ENCODE measurements at places on chromosomes 13 and 19. TPM values are rescaled to one million over a fixed set of nuclear protein-coding genes. Genes with fewer than 3 reads are reported as not detected.

The MBD3L3 gene
- total RNA-seq = not detected

The KIR3DL1 gene
- not detected for total RNA-seq

GRCh38 chr19:32475141-32476031 lies 69.8 kb downstream of the DPY19L3 start:
- no peaks in the 10 kb centered on the region for H3K4me1 ChIP-seq
- no peak for DNase-seq

The CEACAM7 gene
- 1.3 TPM for total RNA-seq

GRCh38 chr13:73591861-73592260 lies 533.1 kb downstream of the KLF5 start:
- DNase-seq = no peak
- H3K27ac ChIP-seq = no peak overlapping the region
- H3K4me1 ChIP-seq = no peaks in the 10 kb centered on the region
- no peak overlapping the region for H3K4me3 ChIP-seq

The MKNK2 gene
- total RNA-seq = 192 TPM

DNA sequence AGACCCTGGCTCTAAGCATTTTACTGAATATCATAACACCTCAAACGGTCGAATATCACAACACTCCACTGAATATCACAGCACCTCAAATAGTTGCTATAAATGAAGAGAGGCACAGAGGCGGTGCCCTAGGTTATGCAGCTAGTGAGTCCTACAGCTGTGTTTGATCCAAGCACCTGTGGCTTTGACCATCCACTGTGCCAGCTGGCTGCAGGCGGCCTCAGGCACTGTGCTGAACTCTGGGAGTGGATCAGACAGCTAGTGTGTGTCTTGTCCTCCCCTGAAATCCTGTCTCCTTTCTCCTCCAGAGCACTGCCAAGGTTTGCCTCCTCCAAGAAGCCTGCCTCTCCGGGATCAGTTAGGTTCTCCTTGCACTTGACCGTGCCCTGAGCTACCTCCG lies 7.3 kb downstream of the NOSIP start:
- no peak overlapping the region for H3K27ac ChIP-seq
- no peak for DNase-seq
- peaks cover 47% of the 10 kb centered on the region for H3K4me1 ChIP-seq
- H3K36me3 ChIP-seq = peaks cover 11% of the 10 kb centered on the region

The POU2F2 gene
- 14.8 TPM for total RNA-seq

DNA sequence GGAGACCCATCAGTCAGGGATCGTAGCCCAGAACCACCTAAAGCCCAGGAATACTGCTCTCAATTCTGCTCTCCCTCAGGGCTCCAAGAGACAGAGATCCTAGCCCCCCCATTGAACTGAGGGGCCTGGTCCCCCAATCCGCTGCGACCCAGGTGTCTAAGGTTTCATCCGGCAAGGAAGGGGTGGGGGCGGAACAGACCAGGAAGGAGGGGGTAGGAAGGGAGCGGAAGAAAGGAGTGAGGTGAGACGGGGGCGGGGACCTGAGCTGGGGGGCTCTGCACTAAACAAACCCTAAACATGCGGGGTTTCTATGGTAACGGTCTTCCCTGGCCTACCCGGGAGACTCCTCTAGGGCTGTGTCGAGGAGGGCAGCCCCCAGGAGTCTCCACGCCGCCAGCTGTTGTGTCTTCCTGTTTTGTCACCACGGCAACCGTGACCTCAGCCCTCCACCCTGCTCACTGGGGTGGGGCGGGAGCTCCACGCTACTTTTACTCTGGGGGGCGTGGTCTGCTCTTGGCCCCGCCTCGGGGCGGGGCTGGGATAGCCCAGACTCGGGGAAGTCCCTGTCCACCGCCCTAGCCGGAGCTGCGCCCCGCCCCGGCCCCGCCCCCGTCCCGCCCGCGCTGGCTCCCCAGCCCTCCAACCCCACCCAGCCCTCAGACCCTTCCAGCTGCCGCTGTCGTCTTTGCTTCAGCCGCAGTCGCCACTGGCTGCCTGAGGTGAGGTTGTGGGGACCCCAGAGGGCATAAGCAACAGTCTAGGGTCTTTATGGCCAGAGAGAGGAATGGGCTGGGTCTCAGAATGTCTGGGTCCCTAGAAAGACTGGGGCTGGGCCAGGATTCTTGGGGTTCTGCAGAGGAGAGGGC lies at the start of gene MYADM:
Gene MYADM (plus strand): TSS at position 659 of the 866 bp plus-strand sequence. CDS start 5,647 bp downstream, outside the sequence.
- peak within 1 kb of the TSS; percentile 94 for H3K27ac ChIP-seq
- no peaks in the 10 kb centered on the region for H3K27me3 ChIP-seq
- H3K4me3 ChIP-seq = peak within 1 kb of the TSS; percentile 95

GRCh38 chr19:29819986-29820385 lies 8.2 kb downstream of the CCNE1 start:
- DNase-seq = no peak
- H3K27ac ChIP-seq = no peak overlapping the region
- H3K4me3 ChIP-seq = no peak overlapping the region
- H3K36me3 ChIP-seq = peaks cover 32% of the 10 kb centered on the region
- no peaks in the 10 kb centered on the region for H3K27me3 ChIP-seq
- no peaks in the 10 kb centered on the region for H3K4me1 ChIP-seq

DNA sequence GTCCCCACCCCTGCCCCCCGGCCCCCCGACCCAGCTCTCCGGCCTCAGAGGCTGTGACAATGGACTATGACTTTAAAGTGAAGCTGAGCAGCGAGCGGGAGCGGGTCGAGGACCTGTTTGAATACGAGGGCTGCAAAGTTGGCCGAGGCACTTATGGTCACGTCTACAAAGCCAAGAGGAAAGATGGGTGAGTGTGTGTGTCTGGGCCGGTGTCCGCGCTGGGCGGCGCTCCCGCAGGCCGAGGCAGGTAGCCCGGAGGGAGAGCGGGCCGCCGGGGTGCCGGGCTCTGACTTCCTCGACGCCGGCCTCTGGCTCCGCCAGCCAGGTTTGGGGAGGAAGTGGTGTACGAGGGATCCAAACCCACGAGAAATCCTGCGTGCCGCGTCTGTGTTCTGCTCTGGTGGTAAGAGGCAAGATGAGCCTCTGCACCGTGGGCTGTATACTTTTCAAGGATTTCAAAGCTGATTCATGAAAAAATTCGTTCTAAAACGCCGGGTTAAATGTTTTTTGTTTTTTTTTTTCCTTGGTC lies 718 bp downstream of the CDK8 start:
- H3K36me3 ChIP-seq = no peaks in the 10 kb centered on the region
- peak overlapping the region; percentile 93 for H3K27ac ChIP-seq
- DNase-seq = peak; percentile 80
- H3K4me3 ChIP-seq = peak overlapping the region; percentile 83
- no peaks in the 10 kb centered on the region for H3K27me3 ChIP-seq
- H3K4me1 ChIP-seq = peaks cover 41% of the 10 kb centered on the region

GRCh38 chr19:44131955-44132354 lies 9.4 kb upstream of the ZNF234 start:
- no peak overlapping the region for H3K4me3 ChIP-seq
- no peaks in the 10 kb centered on the region for H3K4me1 ChIP-seq
- no peaks in the 10 kb centered on the region for H3K27me3 ChIP-seq
- peaks cover 31% of the 10 kb centered on the region for H3K36me3 ChIP-seq
- no peak for DNase-seq

DNA sequence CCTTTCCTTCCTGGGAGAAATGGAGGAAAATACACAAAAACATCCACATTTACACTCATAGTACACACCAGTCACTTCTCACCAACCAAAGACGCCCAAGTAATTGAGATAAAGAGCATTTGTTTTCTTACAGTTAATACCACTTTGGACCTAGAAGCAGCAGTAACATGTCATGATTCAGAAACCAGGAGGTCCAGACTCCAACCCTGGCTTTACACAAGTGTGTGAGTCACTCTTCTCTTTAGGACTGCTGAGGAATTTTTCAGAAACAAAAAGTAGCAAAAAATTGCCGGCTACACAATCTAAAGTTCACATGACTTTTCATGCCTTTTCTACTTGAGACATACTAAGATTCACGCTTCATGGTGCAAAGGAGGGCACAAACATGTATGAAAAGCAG lies 42.1 kb downstream of the TUBGCP3 start:
- peak overlapping the region; percentile 13 for H3K27ac ChIP-seq
- peaks cover 61% of the 10 kb centered on the region for H3K36me3 ChIP-seq
- no peak for DNase-seq
- H3K4me1 ChIP-seq = no peaks in the 10 kb centered on the region

DNA sequence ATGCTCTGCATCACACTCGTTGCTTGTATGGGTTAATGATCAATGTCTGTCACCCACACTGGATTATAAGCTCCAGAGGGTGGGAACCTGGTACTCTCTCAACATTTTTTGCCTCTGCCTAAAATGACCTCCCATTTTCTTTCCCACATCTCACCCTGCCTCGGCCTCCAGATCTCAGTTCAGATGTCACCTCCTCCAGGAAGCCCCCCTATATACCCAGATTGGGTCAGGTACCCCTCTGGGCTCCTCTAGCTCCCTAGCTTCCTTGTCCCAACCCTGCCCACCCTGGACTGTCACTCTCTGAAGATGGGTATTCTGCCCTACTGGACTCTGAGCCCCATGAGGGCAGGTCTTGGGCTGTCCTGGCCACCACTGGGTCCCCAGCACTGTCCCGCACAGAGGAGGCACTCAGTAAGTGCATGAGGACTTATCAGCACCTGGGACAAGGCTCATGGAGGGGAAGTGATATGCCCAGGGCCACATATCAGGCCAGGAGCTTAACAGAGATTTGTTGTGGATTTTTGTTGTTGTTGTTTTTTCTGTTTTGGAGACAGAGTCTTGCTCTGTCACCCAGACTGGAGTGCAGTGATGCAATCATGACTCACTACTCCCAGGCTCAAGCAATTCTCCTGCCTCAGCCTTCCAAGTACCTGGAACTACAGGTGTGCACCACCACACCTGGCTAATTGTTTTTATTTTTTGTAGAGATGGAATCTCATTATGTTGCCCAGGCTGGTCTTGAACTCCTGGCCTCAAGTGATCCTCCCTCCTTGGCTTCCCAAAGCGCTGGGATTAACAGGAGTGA lies 23.8 kb downstream of the PRKD2 start:
- no peaks in the 10 kb centered on the region for H3K27me3 ChIP-seq
- peaks cover 15% of the 10 kb centered on the region for H3K4me1 ChIP-seq
- H3K36me3 ChIP-seq = peaks cover 98% of the 10 kb centered on the region
- DNase-seq = no peak
- H3K27ac ChIP-seq = no peak overlapping the region
- H3K4me3 ChIP-seq = no peak overlapping the region

- H3K27me3 ChIP-seq = peaks cover 7% of the 10 kb centered on the region
- peak overlapping the region; percentile 80 for H3K27ac ChIP-seq
- peak; percentile 77 for DNase-seq
- peak overlapping the region; percentile 76 for H3K4me3 ChIP-seq
- H3K4me1 ChIP-seq = peaks cover 28% of the 10 kb centered on the region
Observed at GRCh38 chr19:18939922-18940768, 872 bp downstream of the HOMER3 start.

The MISP gene
- total RNA-seq = 149 TPM

The MEF2B gene
- not detected for total RNA-seq

GRCh38 chr19:38759590-38760003 lies 13.7 kb downstream of the LGALS7 start:
- H3K27me3 ChIP-seq = no peaks in the 10 kb centered on the region
- H3K4me1 ChIP-seq = no peaks in the 10 kb centered on the region
- H3K27ac ChIP-seq = no peak overlapping the region
- H3K36me3 ChIP-seq = no peaks in the 10 kb centered on the region
- no peak for DNase-seq
- H3K4me3 ChIP-seq = no peak overlapping the region

The KIR3DL2 gene
- total RNA-seq = not detected

The ZNF541 gene
- total RNA-seq = not detected

The ZNF799 gene
- 2.9 TPM for total RNA-seq

DNA sequence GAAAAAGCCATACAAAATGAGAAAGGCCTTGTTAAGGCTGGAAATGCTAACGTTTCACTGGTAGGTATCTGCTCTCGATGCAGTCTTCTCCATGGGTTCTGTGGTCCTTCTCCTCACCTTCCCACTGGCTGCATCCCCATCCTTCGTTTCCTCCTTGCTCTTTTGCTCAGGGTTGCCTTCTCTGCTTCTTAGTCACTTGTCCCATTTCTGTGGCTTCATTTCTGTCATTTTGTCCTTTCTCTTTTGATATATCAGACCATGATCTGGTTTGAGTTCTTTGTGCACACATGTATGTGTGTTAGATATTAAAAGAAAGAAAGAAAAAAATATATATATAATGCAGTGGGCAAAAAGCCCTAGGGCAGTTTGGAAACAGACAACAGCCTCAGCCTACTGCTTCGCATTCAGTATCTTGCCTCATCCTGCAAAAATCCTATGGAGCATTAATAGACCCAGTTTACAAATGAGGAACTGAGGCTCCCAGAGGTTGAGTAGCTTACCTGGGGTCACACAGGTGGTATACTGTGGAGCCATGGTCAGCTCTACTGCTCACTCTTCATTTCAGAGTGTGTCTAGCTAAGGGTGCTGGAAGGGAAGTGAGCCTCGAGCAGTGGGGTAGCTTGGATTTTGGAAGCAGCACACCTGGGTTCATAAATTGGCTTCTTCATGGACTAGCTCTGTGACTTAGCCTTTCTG lies 57.6 kb upstream of the MEDAG start:
- H3K4me1 ChIP-seq = no peaks in the 10 kb centered on the region
- H3K27me3 ChIP-seq = no peaks in the 10 kb centered on the region
- no peak overlapping the region for H3K4me3 ChIP-seq

GRCh38 chr19:41031916-41032315 lies 40.8 kb downstream of the CYP2B6 start:
- no peak for DNase-seq
- H3K36me3 ChIP-seq = no peaks in the 10 kb centered on the region
- H3K27me3 ChIP-seq = no peaks in the 10 kb centered on the region
- no peak overlapping the region for H3K4me3 ChIP-seq

- H3K27ac ChIP-seq = no peak overlapping the region
- H3K4me3 ChIP-seq = no peak overlapping the region
- H3K36me3 ChIP-seq = no peaks in the 10 kb centered on the region
- H3K27me3 ChIP-seq = no peaks in the 10 kb centered on the region
Observed at GRCh38 chr13:32594157-32594738, 8.0 kb downstream of the PDS5B start.

DNA sequence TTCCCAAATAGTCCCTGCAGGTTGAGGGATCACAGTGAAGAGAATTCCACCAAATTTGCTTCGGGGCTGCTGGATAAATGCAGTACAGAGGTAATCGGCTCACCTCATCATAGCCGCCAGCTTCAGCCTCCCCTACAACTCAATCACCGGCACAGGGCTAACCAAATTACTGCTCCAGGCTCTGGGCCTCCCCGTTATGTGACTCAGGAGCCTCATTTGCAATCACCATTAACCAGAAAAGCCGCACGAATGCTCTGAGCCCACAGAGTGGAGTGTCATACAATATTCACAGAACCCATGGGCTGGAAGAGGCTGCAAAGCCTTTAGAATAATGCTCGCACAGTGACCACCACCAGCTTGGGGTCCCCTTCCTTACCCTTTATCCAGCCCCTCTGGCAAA lies 4.9 kb downstream of the SIAH3 start:
- H3K27ac ChIP-seq = no peak overlapping the region
- H3K36me3 ChIP-seq = no peaks in the 10 kb centered on the region
- no peaks in the 10 kb centered on the region for H3K27me3 ChIP-seq

GRCh38 chr19:1854542-1855039 lies 6.3 kb upstream of the REXO1 start:
- peaks cover 75% of the 10 kb centered on the region for H3K4me1 ChIP-seq
- peak overlapping the region; percentile 85 for H3K27ac ChIP-seq
- H3K27me3 ChIP-seq = no peaks in the 10 kb centered on the region
- DNase-seq = no peak
- H3K4me3 ChIP-seq = no peak overlapping the region

The KLK11 gene
- 1.8 TPM for total RNA-seq

GRCh38 chr13:32254916-32255723 lies 60.0 kb downstream of the ZAR1L start:
- H3K36me3 ChIP-seq = no peaks in the 10 kb centered on the region
- H3K27ac ChIP-seq = peak overlapping the region; percentile 77
- H3K4me1 ChIP-seq = peaks cover 40% of the 10 kb centered on the region
- no peak for DNase-seq

The VASP gene
- 119 TPM for total RNA-seq
